ENCODE measurements at places on chromosomes 2 and 18. TPM values are rescaled to one million over a fixed set of nuclear protein-coding genes. Genes with fewer than 3 reads are reported as not detected.

The IL1RN gene
- polyA plus RNA-seq, result not detected

The RRM2 gene
- polyA plus RNA-seq, result 0.77 TPM

The SERPINB10 gene
- not detected for polyA plus RNA-seq

The SERPINB11 gene
- not detected for polyA plus RNA-seq

The TUBB8B gene
- polyA plus RNA-seq, result not detected

The ASXL3 gene
- polyA plus RNA-seq, result not detected

The KCNF1 gene
- polyA plus RNA-seq, result not detected

The GALNT14 gene
- not detected for polyA plus RNA-seq

The GKN2 gene
- not detected for polyA plus RNA-seq

The SULT1C4 gene
- polyA plus RNA-seq, result not detected

The USP40 gene
- 5.1 TPM for polyA plus RNA-seq

- no peak for DNase-seq
Observed at GRCh38 chr2:58042486-58042970, 4.1 kb upstream of the VRK2 start.

DNA sequence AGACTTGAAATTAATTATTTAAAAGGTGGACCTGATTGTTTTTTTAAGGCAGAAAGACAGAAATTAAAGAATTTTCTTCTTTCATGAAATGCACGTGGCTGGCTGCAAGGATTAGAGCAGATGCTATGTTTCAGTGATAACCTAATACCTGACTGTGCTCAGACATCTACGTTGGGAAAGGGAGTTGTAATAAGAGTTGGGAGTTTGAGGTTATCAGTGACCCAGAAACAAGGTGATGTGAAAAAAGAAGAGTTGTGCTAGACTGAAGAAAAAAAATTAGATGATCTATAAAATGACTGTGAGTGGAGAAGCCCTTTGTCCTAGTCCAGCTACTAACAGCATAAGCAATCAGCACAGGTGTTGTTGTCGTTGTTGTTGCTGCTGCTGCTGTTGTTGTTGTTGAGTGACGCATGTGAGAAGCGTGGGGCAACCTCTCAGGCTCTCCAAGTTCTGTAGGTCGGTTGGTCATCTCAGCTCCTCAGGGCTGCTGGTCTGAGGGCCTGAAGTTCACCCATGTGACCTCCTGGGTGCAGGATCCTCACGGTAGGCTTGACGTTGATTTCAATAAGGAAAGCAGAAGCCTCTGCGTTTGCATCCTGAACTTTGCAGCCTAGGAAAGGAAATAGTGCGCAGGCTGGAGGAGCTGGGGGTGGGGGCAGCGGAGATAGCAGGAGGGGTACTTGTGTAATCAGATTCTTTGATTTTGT lies 7.6 kb downstream of the POU3F3 start:
- no peak for DNase-seq

GRCh38 chr2:168433527-168433926 lies 22.5 kb upstream of the CERS6 start:
- DNase-seq, result no peak

- DNase-seq, result no peak
Observed at GRCh38 chr2:30655211-30655610, 152.0 kb downstream of the CAPN13 start.

GRCh38 chr2:126657148-126657635 lies 1.2 kb downstream of the GYPC start:
- DNase-seq, result peak; percentile 80

- DNase-seq, result no peak
Observed at GRCh38 chr2:109318150-109318948, 189.3 kb downstream of the SH3RF3 start.

DNA sequence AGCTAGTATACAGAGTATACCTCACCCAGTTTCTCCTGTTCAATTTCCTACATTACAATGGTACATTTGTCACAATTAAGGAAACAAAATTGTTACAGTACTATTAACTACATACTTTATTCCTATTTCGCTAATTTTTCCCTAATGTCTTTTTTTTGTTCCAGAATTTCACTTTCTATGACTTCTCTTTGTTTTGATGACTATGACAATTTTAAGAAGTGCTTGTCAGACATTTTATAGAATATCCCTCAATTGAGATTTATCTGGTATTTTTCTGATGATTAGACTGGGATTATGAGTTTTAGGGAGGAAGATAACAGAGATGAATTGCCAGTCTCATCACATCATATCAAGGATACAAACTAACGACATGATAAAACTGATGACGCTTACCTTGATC lies 211.8 kb upstream of the STON1 start:
- no peak for DNase-seq

- DNase-seq, result no peak
Observed at GRCh38 chr2:2853346-2853745, 522.3 kb upstream of the MYT1L start.

DNA sequence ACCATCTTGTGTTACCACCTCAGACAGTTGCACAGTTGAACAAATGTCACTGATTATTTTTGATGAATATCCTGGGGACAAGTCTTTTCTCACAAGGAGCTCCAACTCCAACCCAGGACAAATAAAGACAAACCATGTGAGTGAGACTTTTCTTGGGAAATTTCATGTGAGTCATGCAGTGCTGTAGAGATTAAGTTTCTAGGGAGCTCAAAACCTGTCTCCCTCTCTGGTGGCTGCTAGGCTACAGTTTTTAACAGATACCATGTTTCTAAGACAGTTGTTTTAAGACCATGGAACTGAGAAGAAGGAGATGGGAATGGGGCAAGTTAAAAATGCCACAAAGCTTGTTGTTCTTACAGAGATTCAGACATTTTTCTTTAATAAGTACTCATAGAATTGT lies 255.5 kb downstream of the RIT2 start:
- DNase-seq, result no peak

- DNase-seq, result no peak
Observed at GRCh38 chr2:20448246-20448976, 1.5 kb downstream of the RHOB start.

- no peak for DNase-seq
Observed at GRCh38 chr2:224882291-224883171, 159.7 kb downstream of the DOCK10 start.

DNA sequence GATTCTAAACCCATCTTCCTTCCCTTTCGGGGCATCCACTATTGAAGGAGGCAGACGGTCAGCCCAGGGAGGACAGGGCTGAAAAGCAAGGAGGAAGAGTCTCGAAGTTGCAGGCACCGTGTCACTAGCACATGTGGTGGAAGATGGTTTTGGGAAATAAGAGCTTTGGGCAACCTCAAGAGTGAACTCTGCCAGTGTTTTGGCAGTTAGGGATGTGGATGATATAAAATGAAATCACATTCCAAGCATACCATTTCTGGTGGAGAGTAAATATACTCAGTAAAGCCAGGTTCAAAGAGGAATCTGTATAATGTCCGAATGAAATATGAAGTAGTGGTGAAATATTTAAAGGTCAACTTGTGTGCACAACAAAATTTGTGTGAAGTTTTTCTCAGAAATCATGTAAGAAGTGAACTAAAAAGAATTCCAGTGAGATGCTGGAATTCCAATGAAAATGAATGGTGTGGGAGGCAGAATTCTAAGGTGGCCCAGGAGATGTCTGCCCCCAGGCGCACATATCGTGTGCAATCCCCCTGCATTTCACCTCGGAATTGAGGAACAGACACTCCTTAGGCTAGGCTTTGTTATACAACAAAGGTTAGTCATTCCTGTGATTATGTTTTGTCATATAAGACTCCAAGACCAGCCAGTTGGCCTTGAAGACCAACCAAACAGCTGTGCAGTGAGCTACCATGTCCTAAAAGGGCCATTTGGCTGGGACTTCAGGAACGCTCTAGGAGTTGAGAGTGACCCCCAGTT lies 147.1 kb downstream of the SH3BP4 start:
- no peak for DNase-seq

DNA sequence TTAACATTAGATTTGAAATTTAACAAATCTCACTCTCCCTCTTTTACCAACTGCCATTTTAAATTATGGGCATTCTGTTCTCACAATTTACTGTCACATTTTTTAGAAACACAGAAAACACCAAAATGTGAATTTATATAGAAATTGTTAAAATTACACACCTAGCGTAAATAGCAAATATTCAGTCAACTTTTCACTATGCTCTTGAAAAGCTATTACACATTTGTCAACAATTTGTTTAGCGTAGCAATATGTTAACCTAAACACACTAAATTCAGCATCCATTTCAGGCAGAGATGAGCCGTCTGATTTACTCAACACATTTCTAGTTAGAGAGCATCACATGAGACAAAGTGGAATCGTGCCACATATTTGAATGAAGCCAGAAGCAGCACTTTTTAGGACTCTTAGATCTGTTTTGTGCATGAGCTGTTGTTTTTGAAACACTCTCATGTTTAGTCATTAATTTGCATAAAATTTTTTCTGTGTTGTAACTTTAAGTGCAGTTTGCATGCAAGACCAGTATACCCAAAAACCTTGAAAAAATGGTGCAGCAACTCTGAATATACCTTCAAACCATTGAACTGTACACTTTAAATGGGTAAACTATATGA lies 8.2 kb downstream of the TTC32 start:
- DNase-seq, result no peak

Data from CD4-positive, alpha-beta memory T cell (primary cell).